ENCODE measurements at places on chromosomes 4 and X.

GRCh38 chr4:60865273-60865672, 334.9 kb upstream of the ADGRL3 start:
- no peak for DNase-seq

- no peak for DNase-seq
Observed at GRCh38 chrX:155065035-155065734, 5.8 kb downstream of the CMC4 start.

- no peak for DNase-seq
Observed at GRCh38 chr4:138190452-138190858, 51.7 kb downstream of the SLC7A11 start.

DNA sequence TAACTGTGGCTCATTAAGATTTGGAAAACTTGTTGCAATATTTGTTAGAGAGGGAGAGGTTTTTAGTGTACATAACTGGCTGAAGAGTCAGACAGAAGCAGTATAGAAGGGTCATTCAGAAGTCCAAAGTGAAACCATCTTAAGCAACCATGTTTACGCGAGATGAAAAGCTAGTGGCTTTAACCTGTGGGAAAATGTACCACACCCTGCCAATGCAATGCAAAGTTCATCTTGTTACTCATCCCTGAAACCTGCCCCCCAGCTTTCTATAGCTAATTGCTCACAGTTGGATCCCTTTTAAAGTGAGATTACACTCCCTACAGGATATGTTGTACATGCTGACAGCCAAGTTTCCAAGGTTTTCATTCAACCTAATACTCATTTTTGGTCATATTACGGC, 96.7 kb upstream of the RAPGEF2 start:
- no peak for DNase-seq

GRCh38 chrX:94361241-94361640, 687.2 kb downstream of the FAM133A start:
- no peak for DNase-seq

GRCh38 chrX:1389181-1389992, 2.5 kb downstream of the SLC25A6 start:
- DNase-seq = no peak
